Left ventricle myocardium inferior (tissue), 1 donor: ENCODE measurements at places on chromosomes 4 and X.

DNA sequence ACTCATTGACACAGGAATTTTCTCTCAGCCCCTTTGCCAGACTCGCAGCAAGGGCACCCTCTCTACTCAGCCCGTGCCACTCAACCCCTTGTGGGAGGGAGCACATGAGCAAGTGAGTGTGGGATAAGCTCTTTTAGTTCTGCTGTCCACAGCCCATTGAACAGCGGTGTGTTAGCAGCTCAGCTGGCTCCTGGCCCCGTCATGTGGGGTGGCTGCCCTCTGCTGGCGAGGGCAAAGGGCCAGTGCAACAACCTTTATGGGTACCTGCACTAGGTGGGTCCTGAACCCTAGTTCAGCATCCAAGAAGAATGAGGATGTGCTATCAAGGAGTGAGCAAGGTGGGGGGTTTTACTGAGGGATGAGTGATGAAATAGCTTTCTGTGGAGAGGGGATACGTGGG is 85.0 kb upstream of the ZNF81 start:
- peak; percentile 17 for DNase-seq

DNA sequence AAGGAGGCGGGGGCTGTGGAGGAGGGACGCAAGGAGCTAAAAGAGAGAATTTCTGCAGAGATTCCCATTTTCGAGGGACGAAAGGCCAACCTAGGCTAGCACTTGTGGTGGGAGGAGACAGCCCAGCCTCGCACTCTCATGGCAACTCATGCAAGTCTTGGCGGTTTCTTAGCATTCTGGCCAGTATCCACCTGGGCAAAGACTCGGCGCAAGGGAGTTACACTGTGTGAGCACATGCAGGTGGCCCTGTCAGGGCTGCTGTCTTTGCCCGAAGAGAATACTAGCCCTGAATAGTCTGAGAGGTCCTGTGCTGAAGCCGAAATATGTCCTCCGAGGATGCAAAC is 15.5 kb downstream of the MCF2 start:
- no peak for DNase-seq

DNA sequence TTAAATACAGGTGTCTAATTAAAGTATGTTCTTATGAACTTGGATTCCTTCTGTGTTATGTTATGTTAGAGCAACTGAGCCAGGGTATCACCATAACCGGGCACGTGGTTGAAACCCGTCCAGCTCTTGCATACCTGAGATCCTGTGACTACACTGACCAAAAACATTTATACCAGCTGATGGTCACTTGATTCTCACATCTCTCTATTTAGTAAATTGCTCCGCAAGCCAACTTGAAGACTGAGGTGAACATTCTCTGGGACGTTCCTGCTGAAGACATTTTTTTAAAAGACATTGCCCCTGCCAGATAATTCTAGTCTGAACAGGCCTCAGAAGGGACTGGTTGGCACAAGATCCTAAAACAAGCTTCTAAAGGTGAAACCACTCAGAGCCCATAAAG is 550.0 kb upstream of the DIPK2B start:
- peak; percentile 41 for DNase-seq

GRCh38 chr4:179880756-179881155 is 2362.4 kb upstream of the TENM3 start:
- DNase-seq: no peak

DNA sequence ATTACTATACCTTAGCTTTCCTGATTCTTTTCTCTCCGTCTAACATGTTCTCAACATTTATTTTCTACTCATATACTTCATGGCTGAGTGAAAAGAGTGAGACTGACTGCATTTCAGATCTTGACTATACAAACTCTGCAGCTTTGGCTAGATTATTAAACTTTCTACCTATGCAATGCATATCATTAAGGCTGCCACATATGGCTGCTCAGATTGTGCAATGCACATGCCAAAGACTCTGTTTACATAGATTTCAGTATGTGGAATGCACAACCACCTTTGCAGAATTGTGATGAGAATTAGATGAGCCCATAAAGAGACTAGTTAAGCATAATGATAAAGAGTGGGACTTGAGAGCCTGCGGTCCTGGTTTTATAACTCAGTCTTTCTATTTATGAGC is 196.5 kb downstream of the BMPR1B start:
- DNase-seq: no peak

DNA sequence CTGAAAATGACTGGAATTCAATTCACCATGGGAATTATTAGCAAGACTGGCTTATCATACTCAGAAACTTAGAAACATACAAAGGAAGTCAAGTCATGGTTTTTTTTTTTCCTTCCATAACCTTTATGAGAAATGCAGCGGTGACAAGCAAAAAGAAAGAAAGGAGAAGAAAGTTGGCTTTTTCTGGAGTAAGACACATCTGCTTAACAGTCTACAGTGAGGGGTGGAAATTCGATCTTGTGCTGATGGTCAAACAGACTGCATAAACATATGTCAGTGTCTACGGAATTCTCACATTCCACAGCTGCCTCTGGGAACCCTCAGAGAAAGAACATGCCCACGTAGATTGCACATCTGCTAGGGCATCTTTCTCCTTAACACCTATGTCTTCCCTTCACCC is 54.6 kb downstream of the PROM1 start:
- DNase-seq: no peak

- no peak for DNase-seq
These were observed 78.1 kb downstream of the QDPR start for GRCh38 chr4:17433827-17434226.

- no peak for DNase-seq
These were observed 235.1 kb upstream of the HCCS start for GRCh38 chrX:10875995-10876394.

DNA sequence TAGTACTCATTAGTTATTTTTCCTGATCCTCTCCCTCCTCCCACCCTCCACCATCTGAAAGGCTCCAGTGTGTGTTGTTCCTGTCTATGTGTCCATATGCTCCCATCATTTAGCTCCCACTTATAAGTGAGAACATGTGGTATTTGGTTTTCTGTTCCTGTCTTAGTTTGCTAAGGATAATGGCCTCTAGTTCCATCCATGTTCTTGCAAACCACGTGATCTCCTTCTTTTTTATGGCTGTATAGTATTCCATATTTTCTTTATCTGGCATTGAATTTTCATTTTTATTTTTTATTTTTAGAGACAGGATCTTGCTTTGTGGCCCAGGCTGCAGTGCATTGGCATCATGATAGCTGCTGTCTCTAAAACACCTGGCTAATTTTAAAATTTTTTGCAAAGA is 11.9 kb upstream of the UBE2K start:
- no peak for DNase-seq

- no peak for DNase-seq
These were observed 75.9 kb downstream of the COQ2 start for GRCh38 chr4:83208371-83209365.

GRCh38 chr4:156800463-156800862 is 171.1 kb downstream of the PDGFC start:
- no peak for DNase-seq

DNA sequence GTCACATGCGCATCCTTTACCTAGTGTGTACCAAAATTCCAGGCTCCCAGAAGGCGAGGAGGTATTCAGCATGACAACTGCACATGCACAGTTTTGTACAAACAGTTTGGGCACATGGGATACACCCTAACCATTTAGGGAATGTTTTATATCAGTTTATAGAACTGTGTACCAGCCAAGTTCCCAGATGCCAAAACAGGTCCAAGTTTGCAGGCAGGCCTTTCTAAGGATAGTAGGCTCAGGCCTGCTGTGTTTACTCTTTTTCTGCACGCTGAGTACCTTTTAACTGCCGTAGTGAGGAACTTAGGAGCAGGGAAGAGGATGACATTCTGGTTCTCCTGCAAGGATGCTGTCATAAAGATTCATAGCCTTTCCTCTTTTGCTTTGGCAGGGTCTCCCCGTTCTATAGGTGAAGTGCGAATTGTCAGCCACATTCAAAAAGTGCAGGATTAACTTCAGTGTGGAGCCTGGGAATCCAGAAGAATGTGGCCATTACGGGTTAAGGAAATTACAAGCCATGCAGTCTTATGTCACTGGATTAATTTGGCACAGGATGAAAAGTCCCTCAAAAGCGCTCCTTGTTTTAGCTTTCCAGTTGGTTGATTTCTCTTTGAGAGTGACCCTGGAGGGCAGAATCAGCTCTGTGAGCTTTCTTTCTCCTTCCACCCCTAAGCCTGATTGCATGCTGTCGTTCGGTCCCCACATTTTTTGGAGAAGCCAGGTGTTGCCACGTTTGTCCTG is 259.8 kb downstream of the ARHGAP10 start:
- DNase-seq: no peak

GRCh38 chr4:159736411-159736810 is 633.5 kb downstream of the RAPGEF2 start:
- DNase-seq: no peak

DNA sequence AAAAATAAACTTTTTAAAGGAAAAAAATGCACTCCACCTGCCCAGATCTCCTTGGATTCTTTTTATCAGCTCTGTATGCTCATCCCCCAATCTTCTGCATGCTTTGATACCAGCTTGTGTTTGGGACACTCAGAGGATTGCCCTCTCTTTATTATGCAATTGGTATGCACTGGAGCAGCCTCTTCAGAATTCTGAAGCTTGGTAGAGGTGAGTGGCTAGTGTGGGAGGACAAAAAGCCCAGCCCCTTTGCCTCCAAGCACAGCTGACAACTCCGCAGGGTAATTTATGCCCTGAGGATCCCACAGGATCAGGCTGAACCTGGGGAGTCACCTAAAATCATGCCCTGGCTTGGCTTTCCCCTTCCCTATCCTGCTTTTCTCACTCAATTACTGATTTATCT is 16.7 kb downstream of the IL21 start:
- no peak for DNase-seq

DNA sequence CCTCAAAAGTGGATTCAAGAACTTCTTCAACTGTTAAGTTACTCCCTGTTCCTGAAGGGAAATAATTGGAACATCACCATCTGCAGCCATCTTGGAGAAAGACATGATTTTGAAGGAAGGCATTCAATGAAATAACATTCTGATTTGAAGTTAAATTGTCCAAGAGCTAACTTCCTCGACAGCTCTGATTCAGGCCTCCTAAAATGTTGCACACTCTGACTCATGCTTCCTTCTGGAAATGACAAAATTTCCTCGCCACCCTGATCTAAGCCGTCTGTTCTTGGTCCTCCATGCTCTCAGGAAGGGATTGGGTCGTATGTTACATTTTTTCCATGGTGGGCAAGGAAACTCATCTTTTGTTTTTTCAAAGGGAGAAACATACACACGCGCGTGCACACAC is 496.9 kb upstream of the DIPK2B start:
- no peak for DNase-seq

DNA sequence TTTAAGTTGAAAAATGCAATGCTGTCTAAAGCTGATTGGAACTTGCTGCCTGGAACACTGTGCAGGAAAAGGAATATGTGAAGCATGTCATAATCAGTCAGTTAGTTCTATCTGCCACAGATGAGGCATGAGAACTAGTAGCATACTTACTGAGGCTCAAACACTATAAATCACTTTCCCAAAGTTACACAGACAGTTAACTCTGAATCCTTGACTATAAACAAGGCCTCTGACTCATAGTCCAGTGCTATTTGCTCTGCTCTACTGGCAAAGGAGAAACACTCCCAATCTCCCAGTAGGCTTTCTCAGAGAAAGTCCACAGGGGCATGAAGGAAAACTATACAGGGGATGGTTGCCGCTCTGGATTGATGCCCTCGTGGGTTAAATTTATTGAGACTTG is 2078.4 kb upstream of the TENM3 start:
- DNase-seq: no peak

DNA sequence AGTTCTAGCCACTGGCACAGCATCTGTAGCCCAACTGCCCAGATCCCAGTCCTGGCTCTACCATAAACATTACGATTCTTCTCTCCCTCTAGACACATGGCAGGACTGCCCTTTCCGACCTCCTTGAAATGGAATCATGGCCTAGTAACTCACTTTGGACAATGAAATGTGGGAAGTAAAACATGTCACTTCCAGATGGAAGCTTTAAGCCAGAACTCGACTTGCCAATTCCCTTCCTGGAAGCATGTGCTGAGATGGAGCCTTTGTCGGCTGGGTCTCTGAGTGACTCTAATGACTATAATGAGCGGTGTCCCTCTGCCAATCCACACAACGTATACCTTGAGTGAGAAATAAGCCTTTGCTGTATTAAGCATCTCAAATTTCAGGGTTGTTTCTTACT is 34.7 kb downstream of the SH3RF1 start:
- DNase-seq: no peak

DNA sequence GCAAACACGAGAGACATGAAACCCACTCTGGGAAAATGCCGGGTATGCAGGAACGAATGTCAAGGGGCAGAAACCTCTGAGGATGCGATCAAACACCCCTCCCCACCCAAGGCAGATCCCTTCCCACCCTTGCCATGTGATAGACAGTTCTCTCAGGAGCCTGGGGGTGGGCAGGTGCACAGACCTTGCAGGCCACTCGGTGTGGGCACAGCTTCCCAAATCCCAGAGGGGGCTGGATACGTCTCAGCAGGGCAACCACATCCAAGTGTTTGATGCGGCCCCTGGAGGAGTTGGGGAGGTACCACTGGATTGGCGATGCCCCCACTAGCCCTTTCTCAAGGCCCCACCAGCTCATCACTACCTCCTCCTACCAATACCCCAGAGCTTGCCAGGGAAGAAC is 10.4 kb upstream of the SYP start:
- DNase-seq: no peak

DNA sequence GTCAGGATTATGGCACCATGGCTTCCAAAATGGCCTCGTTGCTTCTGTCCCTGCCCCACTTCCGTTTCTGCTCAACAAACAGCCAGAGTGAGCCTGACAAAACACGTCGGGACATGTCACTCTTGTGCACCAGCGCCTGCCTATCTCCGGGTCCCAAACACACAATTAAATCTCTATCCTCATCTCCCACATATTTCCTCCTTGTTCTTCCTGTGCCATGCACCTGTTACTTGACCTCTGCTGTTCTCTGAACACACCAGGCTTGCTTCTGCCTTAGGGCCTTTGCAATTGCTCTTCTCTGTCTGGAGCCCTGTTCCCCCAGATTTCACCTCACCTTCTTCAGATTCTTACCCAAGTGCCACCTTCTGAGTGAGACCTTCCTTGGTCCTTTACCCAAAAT is 12.7 kb upstream of the CD38 start:
- no peak for DNase-seq

GRCh38 chr4:10747186-10747585 is 62.6 kb upstream of the CLNK start:
- DNase-seq: no peak

- no peak for DNase-seq
These were observed 191.7 kb downstream of the PRDM5 start for GRCh38 chr4:120730777-120731320.

DNA sequence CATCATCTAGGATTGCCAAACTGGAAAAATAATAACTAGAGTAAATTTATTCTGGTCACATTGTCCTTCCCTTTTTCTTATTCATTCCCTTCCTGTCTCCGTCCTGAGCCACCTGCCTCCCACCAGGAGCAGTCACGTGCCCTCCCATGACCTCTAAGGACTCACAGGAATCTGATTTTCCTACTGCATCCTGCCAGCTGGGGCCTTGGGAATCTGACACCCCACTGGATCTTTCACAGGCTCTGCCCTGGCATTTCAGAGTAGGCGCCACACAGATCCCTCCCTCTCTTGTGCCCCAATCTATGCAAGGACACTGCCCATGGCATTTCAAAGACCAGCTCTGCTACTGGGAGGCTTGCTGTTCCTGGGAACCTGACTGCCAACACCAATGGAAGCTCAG is 520.5 kb downstream of the PPARGC1A start:
- DNase-seq: peak; percentile 21
